ENCODE measurements at places on chromosomes 1 and 21.
A peak's percentile ranks its signal among the peaks of the same experiment; 100 is the strongest.

DNA sequence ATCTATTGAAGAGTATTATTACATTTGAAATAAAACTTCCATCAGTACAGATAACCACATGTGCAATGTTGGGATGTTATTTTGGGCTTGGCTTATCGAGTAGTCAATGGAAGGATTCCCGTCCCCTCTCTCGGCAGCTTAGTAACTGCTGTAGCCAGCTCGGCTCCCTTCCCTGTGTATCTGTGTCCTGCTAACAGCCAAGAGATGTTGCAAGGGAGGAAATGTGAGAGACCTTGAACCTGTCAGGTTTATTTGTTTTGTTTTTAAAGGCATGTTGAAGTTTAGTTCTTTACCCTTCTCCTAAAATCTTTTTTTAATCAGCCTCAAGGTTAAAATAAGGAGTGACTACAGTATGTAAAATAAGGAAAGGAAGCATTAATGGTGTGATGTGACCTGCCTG lies 13.6 kb upstream of the TARS2 start:
- DNase-seq: no peak

GRCh38 chr1:113136476-113136875 lies 63.5 kb downstream of the LRIG2 start:
- DNase-seq: no peak

GRCh38 chr1:199132006-199132405 lies 493.2 kb downstream of the PTPRC start:
- DNase-seq: no peak

DNA sequence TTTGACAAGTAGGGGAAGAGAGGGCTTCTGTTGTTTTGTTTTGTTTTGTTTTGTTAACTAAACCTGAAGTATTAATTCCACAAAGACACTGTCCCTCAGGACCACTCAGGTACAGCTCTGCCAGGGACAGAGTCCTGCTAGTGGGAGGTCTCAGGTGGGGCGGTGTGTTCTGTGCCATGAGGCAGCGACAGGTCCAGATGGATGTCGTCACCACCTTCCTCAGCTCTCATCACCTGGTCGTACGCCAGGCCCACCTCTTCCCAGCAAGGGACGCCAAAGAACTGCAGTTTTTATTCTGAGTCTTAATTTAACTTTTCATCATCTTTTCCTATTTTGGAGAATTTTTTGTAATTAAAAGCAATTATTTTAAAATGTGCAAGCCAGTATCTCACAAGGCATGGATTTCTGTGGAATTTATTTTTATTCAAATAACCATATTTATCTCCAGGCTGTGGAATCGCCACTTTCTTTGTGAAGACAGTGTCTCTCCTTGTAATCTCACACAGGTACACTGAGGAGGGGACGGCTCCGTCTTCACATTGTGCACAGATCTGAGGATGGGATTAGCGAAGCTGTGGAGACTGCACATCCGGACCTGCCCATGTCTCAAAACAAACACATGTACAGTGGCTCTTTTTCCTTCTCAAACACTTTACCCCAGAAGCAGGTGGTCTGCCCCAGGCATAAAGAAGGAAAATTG lies 62.5 kb downstream of the POFUT2 start:
- no peak for DNase-seq

DNA sequence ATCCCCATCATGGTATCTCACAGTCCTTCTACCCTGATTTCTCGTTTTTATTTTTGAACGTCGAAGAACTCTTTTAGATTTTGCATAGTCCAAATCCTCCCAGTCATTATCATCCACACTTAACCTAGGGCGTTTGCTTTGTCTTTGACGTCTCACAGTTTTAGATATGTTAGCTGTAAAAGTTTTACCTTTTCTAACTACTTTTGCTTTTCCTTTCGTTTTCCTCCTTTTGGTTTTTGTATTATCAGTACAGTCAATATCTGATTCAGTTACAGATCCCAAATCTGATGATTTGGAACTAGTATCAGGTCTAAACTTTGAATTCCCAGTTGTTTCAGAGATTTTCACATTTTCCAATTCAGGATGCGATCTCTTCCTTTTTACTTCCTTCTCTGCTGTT lies 13.1 kb upstream of the PSMG1 start:
- no peak for DNase-seq

DNA sequence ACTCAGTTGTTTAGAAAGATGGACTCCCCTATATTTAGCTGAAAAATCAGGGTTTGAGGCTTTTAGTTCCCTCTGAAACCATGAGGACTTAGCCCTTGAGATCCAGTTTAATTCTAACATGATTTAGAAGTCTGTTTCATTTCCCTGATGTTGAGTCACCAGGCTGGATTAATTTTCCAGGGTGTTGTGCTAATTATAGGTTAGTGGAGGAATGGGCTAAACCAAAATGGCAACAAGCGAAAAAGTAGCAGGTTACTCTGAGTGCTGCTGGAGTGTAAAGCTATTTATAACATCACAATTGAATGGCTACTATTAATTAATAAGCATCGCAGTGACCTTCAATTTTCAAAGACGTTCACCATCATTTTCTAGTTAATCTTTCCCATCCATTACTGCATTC lies 15.5 kb upstream of the USP24 start:
- no peak for DNase-seq

- DNase-seq: peak; percentile 11
Observed at GRCh38 chr1:114719424-114719787, 2.8 kb upstream of the NRAS start.

- DNase-seq: no peak
Observed at GRCh38 chr1:225453797-225454648, 26.2 kb upstream of the LBR start.

DNA sequence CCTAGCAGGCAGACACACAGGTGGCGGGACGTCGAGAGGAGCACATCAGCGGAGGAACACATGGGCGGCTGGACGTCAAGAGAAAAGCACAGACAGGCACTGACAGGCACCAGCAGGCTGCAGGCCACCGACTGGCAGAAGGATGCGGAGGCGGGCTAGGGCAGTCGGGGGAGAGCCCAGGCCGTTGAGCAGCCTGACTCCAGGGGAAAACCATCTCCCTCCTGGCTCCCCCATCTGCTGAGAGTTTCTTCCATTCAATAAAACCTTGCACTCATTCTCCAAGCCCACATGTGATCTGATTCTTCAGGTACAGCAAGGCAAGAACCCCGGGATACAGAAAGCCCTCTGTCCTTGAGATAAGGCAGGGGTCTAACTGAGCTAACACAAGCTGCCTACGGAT lies 25.5 kb downstream of the B3GALT5 start:
- DNase-seq: no peak

DNA sequence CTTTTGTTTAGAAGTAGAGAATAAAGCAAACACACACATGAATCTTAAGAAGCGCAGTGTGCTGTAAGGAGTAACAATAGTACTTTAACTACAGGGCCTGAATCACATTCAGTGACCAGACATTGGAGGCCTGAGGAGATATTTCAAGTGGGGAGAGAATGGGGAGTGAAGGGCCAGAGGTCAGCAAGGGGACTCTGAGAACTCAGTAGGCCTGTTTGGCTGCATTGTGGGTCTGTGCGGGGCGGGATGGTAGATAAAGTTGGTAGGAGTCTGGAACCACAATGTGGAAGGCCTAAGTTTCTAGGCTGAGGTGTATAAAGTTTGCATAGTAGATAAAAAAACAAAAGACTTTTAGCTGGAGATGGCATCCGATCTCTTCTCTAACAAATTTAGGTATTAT lies 52.7 kb upstream of the WLS start:
- no peak for DNase-seq

DNA sequence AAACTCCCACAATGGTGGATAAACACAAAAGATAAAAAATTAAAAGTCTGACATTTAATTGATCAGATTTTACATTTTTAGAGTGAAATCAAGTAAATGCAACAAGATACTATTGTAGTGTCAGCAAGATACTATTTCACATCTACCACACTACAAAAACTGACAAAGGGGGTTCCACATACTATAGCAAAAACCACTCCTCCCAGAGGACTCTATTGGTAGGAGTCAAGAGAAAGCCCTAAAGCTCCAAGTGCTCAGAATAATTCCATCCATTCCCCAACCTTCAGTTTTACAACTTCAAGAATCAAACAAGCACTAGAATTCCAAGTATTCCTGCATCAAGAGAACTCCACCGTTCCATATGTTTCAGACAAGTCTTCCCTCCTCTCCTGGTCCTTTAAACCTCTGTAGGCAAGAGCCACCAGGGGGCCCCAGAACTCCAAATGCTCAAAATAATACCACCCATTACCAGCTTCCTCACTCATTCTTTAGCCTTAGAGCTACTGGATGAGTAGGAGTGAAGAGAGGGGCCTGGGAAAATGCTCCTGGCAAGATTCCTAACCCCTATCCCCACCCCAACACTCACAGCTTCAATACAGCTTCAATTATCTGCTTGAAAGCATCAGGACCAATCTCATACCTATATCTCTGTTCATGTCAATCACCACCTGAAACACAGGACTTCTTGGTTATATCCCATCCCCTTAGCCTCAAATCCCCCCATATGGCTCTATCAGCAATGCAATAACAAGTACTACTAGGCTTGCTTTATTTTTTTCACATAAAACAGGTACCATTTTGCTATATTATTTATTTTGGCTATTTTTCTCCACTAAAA lies 9.9 kb downstream of the TOR1AIP2 start:
- peak; percentile 58 for DNase-seq

- DNase-seq: no peak
Observed at GRCh38 chr1:7233237-7233540, 447.9 kb downstream of the CAMTA1 start.

DNA sequence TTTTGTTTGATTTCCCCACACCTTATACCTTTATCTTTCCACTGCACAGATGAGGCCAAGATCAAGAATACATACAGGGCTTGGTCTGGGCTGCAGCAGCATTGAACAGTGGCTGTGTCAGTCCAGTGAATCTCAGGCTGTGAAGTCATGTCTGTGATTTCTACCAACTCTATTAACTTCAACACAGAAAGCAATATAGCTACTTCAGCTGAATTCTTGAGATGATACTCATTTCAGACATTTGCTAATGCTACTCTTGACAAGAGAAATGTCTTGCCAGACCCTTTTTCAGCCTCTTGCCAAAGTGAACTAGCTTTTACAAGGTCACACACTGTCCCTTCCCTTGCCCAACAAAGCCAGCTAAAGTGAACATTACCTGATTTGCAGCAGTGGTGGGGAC lies 25.1 kb upstream of the HSD3B1 start:
- DNase-seq: no peak

DNA sequence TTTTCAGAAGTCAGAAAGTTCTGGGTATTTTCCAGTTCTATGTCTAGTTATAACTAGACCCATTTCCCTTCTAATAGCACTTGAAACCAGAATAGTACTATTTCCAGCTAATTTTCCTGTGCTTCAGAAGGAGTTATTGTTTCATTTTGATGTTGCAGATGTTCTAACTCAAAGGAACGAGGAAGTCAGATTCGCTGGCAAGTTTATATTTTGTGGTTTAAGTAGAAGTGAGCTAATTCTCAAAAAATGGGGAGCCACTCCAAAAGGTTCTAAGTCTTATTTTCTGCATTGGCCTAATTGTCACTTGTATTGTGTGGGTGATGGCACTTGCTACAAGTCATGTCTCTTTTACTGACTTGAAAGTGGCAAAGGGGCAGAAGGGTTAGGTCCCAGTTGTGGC lies 18.1 kb downstream of the CCDC185 start:
- DNase-seq: peak; percentile 83

GRCh38 chr1:7279769-7280168 lies 491.3 kb upstream of the VAMP3 start:
- DNase-seq: no peak

DNA sequence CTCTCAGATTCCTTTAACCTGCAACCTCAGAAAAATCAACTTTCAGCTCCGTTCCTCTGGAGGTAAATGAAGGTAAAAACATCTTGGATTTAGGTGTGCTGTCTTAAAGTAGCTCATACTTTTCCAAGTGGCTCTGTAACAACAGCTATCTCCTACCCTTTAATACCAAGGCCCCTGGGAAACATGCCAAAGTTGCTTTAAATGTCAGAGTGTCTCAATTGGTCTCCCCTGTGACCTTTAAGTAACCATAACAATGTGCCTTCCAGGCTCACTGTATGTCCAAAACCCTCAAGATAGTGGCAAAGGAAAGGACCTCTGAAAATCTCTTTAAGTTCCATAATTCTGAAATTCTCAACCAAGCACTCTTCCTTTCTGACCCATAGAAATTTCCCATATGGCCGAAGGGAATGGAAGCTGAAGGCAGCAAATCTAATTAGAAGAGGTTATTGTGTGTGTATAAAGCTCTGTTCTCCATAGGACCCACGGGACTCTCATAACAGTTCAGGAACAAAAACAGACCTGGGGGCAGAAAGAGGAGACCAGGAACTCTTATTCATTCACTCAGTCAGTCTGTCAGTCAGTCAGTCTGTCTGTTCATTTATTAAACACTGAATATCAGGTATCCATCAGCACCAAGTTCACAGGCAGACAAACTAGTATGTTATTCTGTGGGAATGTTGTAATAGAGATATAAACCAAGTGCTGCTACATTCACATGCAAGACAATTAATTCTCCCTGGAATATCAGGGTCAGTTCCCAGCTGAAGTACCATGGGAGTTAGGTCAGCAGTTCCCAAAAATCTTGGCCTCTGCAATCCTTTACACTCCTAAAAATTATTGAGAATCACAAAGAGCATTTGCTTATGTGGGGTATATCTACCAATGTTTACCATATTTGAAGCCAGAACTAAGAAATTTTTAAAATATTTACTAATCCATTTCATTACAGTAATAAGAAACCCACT lies 19.1 kb downstream of the ASTN1 start:
- DNase-seq: no peak

DNA sequence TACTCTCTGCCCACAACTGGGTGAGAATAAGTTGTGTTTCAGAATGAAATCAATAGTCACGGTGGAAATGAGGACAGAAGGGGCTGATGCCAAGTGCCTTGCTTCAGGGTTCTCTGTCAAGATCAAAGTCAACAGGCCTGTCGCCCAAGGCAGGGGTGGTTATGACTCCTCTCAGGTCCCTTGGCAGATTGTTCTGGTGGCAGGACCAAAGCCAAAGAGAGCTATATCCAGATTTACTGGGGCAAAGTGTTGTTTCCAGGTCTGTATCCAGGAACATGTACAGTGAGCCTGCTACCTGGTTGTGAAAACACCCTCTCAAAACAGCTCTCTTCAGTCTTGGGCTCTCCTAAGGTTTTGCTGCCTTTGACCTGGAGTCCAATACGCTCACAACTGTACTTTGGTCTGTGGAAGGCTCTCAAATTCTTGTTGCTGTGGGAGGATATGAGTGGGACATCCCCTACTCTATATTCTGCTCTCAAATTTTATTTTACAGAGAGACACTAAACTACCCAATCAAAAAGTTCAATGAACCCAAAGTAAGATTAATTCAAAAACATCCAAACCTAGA lies 175.1 kb upstream of the ETV3 start:
- no peak for DNase-seq

- DNase-seq: peak; percentile 11
Observed at GRCh38 chr1:236281198-236281653, 532 bp downstream of the ERO1B start.

- no peak for DNase-seq
Observed at GRCh38 chr1:182786995-182787324, 2.6 kb upstream of the NPL start.
